ENCODE measurements at places on chromosomes 12 and 14. TPM values are rescaled to one million over a fixed set of nuclear protein-coding genes. Genes with fewer than 3 reads are reported as not detected.

DNA sequence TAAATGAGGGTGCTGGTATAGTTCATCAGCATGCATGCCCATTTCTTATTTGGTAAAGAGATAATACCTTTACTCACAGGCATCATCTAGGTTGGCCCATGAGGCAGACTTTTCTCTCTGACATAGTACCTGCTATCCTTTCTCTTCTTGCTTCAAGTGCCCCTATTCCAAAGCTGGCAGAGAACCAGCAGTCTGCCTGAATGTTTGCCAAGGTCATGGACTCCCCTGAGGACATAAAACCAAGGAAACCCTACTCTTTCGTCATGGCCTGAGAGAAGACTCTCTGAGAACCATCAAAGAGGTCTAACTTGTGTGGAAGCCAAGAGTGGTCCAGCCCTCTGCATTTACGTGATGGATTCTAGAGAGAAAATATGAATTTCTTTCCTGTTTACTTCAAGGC, 11.9 kb downstream of the PPP1R36 start:
- no peak for DNase-seq

DNA sequence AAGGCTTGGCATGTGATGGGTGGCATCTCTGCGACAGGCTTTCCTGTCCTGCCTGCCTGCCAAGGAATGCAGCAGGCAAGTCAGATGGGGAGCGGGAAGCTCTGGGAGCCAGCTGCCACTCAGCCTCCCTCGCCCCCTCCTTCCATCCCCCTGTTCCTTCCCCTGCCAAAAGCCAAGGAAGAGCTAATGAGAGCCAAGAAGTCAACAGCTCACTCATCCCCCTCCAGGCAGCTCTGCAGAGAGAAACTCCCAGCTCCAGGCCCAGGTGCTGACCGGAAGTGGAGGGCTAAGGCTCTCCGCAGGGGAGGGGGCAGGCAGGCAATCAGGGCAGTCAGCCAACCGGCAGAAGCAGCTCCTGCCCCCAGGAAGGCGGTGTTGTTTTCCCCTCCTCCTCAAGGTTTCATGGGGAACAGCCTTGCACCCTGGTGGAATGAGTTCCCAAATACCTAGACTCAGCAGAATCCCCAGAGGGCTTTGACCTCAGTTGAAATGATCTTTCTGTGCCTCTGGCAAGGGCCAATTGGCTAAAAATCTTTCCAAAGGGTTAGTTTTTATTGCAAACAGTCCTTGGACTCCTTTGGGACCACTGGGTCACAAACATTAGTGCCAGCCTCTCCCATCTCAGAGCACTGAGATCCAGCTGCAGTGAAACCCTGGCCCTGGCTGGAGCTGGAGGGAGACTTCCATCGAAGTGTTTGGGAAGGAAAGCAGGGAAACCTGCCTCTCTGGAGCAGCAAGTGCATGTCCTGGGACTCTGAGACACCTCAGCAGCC, 349.1 kb downstream of the DPF3 start:
- DNase-seq = no peak

DNA sequence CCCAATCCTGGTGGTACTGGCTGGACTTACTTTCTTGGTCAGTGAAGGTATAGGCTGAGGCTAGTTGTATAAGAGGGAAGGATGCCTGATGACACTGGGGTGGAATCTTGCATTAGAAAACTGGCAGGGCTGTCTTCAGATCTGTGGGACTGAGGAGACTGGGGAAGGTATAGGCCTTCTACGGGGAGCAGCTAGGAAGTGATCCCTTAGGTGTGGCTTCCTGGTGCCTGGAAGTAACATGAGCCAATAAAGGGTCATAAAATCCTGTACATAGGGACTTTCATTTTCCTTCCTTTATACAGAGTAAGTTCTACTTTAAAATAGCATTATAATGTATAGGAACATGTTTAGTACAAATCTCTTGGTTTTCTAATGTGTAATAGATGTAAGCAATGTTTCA, 716.8 kb downstream of the LRFN5 start:
- DNase-seq = no peak

DNA sequence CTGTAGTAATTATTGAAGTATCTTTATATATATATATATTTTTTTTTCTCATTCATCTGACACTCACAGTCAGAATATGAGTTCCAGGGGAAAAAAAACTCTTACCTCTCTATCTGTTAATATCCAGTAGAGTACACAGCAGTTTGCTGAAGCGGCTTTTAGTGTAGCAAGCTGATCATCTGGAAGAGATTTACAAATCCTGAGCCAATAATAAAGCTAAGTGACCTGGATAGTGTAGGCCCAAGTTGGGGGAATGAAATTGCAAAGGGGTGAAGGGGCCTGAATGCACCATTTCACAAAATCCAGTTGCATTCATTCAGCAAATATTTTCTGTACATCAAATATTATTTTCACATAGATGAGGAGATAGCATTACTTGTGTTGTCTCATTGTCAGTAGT, 234.6 kb upstream of the FLRT2 start:
- no peak for DNase-seq

FOXG1 gene
- not detected for total RNA-seq

- DNase-seq = no peak
Observed at GRCh38 chr14:70567791-70568190, 32.7 kb downstream of the MED6 start.

DNA sequence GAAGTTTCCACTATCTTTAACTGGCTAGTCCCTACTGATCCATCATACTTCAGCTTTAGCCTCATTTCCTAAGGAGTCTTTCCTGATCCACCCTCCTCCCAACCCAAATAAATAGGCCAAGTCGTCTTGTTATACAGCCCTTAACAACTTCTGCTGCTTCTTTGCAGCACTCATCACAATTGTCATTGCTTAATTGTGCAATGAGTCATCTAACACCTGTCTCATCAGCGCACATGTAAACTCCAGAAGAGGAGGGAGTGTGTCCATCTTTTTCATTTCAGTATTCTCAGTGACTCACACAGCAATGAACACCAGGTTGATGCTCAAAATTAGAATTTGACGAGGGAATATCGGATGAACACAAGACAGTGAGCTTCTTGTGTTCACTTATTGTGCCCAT, 87.3 kb downstream of the SUDS3 start:
- DNase-seq = no peak

GRCh38 chr14:34013721-34014060, 62.8 kb upstream of the EGLN3 start:
- no peak for DNase-seq

GUCY2C gene
- total RNA-seq = not detected

- no peak for DNase-seq
Observed at GRCh38 chr12:65585648-65586602, 238.4 kb upstream of the HMGA2 start.

DNA sequence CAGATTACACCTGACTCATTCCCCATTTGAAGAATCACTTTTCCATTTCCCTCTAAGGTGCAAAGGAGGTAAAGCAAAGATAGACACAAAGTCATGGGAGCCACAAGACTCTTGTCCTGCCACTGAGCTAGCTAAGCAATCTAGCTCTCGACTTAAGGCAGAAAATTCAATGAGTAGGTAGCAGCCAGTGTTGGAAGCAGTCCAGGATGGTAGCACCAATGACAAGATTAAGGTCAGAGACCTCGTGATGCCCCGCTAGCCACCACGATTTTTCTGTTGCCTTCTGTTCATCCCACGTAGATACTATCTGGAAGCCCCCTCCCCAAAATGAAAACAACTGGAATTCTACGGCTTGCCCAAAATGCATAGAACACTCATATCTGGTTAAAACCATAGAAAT, 1.4 kb downstream of the VAMP1 start:
- no peak for DNase-seq

- DNase-seq = peak; percentile 97
Observed at GRCh38 chr12:5085896-5086295, 42.2 kb downstream of the KCNA5 start.

- no peak for DNase-seq
Observed at GRCh38 chr14:31466554-31466953, 9.2 kb upstream of the DTD2 start.

GRCh38 chr12:65948320-65949008, 124.2 kb downstream of the HMGA2 start:
- peak; percentile 97 for DNase-seq

DNA sequence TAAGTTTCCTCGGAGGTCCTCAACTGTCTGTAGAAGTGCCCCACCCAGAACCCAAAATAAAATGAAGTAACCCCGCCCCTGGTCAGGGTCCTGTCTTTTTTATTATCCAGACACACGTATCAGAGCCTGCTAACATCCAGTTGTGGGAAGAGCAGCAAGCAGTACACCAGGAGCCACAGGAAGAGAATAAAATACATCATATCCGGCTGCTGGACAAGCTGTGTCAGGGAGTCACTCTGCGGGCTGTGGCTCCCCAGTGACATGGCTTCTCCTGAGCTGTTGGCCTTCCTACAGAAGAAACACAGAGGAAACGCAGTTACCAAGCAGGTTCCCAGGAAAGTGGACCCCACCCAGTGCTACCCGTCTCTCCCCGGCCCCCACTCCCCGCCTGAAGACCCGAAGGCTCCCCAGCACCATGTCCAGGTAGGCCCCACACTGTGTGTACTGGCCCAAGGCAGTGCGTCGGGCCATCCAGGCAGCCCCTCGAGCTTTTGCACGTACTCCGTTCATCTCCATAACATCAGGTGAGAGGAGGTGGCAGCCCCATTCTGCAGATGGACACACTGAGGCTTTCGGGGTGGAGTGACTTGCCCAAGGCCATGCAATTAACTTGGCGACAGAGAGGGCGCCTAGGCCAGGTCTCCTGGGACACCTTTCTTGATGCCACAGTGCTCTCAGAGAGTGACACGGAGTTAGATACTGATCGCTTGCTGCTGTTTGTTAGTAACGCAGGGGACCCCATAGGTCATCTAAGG, 34.3 kb upstream of the DICER1 start:
- no peak for DNase-seq

GRCh38 chr12:63949902-63950301, 105.4 kb downstream of the SRGAP1 start:
- no peak for DNase-seq

ARHGAP9 gene
- not detected for total RNA-seq

NYNRIN gene
- 0.03 TPM for total RNA-seq

- DNase-seq = no peak
Observed at GRCh38 chr12:27208414-27208750, 35.7 kb upstream of the STK38L start.

- peak; percentile 65 for DNase-seq
Observed at GRCh38 chr12:11553871-11554533, 95.5 kb upstream of the ETV6 start.

CD163L1 gene
- 4.2 TPM for total RNA-seq

GRCh38 chr12:3355378-3355900, 135.6 kb upstream of the PRMT8 start:
- no peak for DNase-seq

ADAM21 gene
- not detected for total RNA-seq

KDM2B gene
- 76.6 TPM for total RNA-seq

CCNB1IP1 gene
- 79.1 TPM for total RNA-seq

DNA sequence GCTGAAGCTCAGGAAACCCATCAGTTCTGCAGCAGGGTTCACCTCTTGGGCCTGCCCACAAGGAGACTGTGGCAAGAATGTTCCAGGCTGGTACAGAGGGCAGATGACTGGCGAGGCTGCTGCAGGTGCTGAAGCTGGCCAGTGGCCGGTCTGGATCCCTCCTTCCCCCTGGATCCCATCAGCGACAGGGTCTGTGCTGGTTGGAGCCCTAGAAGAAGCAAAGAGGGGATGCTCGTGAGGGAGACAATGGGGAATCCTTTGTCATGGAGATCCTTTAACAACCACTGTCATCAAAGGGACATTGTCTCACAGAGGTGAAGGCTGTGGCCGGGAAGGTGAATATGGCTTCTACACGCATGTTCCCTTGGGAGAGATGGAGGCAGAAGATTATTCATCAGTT, 211.4 kb upstream of the TMEM132C start:
- DNase-seq = no peak

GRCh38 chr14:91269076-91269991, 24.8 kb upstream of the GPR68 start:
- DNase-seq = no peak

TRPV4 gene
- total RNA-seq = not detected

RTN1 gene
- total RNA-seq = not detected

DNA sequence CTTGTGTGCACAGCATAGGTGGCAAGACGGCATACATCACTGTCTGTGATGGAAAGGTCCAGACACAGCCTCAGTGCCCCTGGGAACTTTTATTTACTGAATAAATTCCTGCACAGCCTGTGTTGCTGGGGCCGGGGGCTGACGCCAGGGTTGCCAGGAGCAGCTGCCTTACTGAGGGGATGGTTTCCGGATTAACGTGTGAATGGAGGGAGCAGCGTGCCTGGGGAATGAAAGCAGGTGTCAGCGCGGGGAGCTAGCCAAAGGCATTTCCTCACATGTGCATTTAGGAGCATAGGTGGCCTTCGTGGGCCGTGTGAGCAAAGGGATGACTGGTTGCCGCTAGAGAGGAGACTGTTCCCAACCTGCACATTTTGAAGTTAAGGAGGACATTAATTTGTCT, 41.6 kb downstream of the SFSWAP start:
- no peak for DNase-seq

- no peak for DNase-seq
Observed at GRCh38 chr14:34368971-34369647, 92.9 kb downstream of the SPTSSA start.

CLEC4C gene
- not detected for total RNA-seq

DNA sequence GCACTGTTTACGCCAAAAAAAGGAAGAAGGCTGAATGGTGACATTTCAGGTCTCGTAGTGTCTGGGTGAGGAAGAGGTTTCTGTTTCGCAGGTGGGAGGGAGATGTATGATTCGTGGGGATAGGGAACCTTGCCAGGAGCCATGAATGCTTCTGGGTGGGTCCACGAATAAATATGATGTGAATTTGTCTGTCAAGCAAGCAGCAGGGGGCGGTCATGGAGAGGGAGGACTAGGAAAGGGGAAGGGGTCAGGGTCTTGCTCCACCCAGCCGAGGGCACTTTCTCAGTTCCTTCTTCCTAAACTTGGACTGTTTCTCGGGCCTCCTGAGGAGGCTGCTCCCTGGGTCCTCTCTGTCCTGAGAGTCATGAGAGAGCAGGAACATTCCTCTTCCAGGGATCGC, 72.5 kb downstream of the LGMN start:
- no peak for DNase-seq

VRTN gene
- total RNA-seq = 0.03 TPM

- DNase-seq = no peak
Observed at GRCh38 chr14:36363704-36364103, 43.3 kb upstream of the MBIP start.

- no peak for DNase-seq
Observed at GRCh38 chr14:35292770-35293561, 784 bp downstream of the PSMA6 start.

- no peak for DNase-seq
Observed at GRCh38 chr12:23534196-23534595, 415.3 kb downstream of the SOX5 start.

DNA sequence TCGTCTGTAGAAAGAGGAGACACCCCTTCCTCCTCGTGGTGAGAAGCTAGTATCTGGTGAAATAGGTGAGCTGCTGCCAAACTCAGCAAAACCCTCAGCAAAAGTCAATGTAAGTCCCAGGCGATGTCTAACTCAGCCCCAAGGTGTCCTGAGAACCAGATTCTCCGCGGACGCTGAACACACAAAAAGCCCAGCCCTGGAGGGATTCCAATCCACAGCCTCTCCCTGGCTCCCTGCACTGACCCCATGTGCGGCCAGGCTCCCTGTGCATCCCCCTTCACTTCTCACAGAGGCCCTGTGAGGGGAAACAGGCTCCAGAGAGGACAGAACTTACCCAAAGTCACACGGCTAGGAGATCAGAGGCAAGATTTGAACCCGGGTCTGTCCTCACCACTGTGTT, 81.5 kb downstream of the NINJ2 start:
- DNase-seq = no peak

NPFF gene
- total RNA-seq = not detected

PRIMA1 gene
- total RNA-seq = not detected

TAS2R42 gene
- not detected for total RNA-seq
